HT-29 (cell line): ENCODE measurements at places on chromosomes 5 and 9. TPM values are rescaled to one million over a fixed set of nuclear protein-coding genes. Genes with fewer than 3 reads are reported as not detected.

Gene FABP6
- 2.2 and 2.9 TPM in 2 replicates for total RNA-seq

Gene C5orf52
- total RNA-seq, result not detected in 2 replicates

Gene GABRA1
- total RNA-seq, result not detected in 2 replicates

Gene NAA35
- total RNA-seq, result 16.6 and 18.7 TPM in 2 replicates

Gene ZNF474
- 0.08 and 0.29 TPM in 2 replicates for total RNA-seq

Gene FOXD4L6
- 0.03 TPM in 1 of 2 replicates, not detected in the other for total RNA-seq

Gene BTNL3
- total RNA-seq, result not detected in 2 replicates
